SK-N-DZ (cell line): ENCODE measurements at places on chromosomes 4 and X.

DNA sequence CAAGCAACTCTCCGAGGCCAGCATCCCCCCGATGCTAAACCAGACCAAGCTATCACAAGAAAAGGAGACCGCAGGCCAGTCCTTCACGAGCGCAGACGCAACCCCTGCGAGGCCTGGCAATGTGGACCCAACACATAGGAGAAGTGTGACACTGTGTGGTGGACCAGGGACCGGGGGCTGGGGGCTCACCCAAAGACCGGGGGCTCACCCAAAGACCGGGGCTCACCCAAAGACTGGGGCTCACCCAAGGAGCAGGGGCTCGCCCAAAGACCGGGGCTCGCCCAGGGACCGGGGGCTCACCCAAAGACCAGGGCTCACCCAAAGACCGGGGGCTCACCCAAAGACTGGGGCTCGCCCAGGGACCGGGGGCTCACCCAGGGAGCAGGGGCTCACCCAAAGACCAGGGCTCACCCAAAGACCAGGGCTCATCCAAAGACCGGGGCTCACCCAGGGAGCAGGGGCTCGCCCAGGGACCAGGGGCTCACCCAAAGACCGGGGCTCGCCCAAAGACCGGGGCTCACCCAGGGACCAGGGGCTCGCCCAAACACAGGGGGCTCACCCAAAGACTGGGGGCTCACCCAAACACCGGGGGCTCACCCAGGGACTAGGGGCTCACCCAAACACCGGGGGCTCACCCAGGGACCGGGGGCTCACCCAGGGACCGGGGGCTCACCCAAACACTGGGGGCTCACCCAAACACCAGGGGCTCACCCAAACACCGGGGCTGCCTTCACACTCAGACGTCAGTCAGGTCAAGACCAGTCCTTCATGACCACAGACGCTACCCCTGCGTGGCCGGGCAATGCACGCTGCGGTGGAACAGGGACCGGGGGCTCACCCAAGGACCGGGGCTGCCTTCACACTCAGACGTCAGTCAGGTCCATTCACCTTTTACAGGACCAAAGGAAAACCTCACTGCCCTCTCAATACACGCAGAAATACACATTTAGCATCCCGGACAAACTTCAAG is 32.9 kb downstream of the PPP2R3B start:
- DNase-seq: no peak

DNA sequence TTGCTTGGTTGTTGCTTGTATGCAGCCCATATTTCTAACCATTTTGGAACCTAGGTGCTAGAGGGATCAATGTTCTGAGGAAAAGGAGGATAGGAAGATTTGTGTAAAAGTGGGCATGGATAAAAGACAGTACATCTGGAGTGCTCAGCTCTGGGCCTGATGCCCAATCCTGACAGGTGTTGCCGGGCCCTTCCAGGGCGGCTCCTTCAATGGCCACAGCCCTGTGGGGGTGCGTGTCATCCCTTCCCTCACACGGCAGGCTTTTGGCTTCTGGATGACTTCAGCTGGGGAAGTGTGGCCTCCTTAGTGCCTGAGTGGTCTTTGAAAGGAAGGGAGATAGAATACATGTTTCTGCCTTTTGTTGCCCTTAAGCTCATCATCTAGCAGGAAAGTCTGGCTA is 47.2 kb downstream of the NELFA start:
- DNase-seq: no peak

DNA sequence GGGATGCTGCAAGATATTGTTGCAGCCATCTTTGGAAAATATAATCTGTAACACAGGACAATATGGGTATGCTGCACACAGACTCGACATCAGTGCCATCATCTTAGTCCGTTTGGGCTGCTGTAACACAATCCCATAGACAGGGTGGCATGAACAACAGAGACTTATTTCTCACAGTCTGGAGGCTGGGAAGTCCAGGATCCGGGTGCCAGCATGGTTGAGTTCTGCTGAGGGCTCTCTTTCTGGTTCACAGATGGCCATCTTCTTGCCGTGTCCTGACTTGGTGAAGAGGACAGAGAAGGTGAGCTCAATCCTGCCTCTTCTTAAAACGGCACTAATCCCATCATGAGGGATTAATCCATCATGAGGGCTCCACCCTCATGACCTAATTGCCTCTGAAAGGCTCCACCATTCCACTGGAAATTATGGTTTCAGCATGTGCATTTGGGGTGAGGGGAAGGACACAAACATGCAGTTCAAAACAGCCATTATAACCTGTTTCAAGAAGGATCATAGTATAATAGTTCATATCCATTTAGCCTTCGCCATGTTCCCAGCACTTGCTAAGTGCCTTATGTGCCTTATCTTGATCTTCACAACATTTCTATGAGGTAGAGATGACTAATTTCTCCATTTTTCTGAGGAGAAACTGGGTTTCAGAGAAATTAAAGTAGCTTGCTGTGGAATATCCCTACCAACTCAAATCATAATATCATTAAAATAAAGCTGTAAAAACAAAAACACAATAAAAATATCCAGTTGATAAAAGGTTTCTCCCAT is 27.9 kb upstream of the SPP1 start:
- no peak for DNase-seq

DNA sequence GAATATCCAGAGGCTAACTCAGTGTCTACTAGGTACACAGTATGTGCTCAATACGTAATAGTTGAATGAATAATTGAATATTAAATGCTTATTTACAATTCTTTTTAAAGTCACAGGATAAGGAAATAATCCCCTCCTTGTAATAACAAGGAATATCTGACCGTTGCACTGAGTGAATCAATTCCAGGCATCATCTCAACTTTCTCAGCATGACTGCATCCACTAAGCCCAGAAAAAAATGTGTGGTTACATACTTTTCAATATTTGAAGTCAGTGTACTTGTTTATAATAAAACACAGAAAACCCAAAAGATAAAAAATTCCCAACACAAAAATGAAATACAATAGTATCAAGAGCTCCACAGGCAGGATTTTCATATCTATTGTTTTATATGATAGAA is 105.4 kb downstream of the TMEM144 start:
- DNase-seq: no peak

DNA sequence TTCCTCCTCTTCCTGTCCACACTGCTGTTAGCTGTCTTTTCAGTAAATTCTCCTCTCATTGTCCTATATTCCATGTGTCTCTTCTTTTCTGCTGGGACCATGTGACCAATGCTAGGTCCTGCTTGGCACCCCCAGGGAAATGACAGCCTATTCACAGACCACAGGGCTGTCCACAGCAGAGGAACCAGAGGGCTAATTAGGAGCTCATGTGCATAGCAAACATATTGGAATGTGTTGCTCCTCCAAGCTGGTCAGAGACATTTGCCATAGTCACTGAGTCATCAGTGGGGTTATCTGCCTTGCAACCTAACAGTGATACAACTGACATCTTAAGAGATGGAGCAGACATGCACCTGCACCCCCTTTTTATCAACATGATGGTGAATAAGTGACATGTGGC is 67.9 kb upstream of the PUDP start:
- no peak for DNase-seq

DNA sequence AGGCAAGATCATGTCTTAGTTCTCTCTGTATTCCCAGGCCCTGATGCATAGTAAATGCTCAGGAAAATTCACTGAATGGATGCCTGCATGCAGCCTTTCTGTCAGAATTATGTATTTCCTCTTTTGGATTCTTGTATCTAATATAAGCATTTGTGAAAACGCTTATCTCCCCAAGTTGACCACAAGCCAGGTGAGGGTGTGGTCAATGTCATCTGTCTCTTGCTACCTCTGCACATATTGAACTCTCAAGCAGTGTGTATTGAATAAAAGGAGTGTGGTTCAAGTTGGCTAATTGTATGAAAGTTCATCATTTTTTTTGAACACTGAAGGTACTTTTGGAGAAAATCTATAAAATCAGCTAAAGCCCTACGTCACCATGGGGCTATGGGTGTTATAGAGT is 84.3 kb downstream of the CNGA2 start:
- DNase-seq: no peak

DNA sequence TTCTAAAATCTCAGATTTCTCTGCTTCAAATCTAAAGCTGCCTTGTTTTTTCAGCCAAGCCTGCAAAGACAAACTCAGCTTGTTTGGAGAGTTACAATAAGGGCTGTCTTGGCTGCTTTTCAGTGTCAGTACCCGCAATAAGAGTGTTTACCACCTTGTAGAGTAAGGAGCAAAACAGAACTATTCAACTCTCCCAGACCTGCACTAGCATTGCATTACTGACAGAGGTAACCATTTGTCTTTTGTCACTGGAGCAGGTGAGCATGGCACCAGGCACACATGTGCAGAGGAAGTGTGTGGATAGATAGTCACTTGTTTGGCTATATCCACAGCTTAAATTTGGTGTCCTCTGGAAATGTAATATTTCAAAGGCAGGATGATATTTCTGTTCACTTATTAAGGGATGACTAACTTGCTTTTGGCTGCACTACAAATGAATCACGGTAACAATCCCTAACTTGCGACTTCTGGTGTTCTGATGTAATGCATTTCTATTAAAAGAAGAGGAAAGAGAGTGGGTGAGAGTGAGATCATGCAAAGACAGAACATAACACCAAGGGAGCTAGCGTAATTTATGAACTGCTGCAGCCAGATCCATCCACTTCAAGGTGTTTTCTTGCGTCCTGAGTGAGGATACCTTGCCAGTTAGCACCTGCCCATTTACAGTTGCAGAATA is 38.6 kb downstream of the PTCHD1 start:
- DNase-seq: no peak

DNA sequence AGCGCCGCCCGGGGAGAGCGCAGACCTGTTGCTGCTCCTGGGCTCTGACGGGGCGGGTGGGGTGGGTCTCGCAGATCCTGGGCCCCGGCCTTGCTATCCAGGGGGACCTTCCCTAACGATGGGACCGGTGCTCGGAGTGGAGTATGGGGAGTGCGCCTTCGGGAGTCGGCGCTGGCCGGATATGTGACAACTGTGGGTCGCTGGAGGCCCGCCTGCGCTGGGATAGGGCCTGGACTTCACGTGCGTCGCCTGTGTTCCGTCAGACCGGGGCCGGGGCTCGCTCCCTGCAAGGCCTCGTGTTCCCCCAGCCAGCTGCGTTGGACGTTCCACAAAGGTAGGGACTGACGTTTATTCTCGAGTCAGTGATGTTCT is 1.3 kb downstream of the TBL1X start:
- peak; percentile 37 for DNase-seq

- DNase-seq: no peak
Measured at GRCh38 chrX:68461576-68461975, 28.3 kb upstream of the OPHN1 start.

- DNase-seq: no peak
Measured at GRCh38 chr4:43846111-43846587, 602.5 kb downstream of the KCTD8 start.

GRCh38 chr4:83019794-83020494 is 9.3 kb upstream of the LIN54 start:
- DNase-seq: no peak

DNA sequence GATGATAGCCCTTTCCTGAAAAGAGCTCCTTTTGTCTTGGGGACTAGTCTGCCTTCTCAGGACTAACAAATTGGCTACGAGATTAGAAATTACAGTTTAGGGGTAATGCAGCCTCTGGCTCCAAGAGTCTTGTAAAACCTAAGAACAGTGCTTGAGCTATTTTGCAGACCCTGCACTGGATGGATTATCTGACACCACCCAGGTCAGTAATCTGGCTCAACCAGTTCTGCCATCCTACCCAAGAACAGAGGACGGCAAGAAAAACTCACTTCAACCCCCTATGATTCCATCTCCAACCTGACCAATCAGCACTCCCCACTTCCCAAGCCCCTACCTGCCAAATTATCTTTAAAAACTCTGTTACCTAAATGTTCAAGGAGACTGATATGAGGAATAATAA is 225.1 kb downstream of the FAM47A start:
- DNase-seq: no peak

DNA sequence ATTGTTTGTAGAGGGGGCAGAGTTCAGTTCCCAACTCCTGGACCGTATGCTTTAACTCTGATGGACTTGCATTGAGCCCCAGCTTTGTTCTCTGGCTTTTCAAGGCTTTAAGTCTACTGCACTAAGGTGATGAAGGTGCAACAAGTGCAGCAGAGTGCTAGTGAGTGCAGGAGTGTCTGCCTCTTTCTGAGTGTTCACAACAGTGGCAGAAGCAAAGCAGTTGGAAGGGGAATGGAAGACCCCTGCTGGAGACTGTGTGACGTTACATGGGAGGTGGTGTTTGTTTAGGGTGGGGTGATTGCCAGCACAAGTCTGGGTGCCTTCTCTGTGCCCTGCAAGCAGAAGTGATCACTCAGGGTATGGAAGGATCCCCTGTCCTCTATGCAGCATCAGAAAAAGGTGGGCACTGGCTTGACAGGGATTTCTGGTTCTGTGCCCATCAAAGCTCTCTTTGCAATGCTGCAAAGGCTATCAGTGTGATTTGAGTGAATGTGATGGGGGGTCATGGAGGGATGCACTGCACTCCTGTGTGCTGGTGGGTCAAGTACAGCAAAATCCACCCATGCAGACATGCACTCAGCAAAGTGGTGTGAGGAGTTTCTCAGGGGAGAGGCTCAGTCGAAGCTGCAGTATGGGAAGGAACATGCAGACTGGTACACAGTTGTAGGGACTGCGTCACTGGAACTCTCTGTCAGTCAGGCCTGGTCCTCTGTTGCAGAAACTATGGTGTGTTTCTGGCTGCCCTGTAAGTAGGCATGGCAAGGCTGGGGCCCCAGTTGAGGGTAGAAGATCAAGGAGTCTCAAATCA is 70.9 kb upstream of the UGT2B7 start:
- no peak for DNase-seq

DNA sequence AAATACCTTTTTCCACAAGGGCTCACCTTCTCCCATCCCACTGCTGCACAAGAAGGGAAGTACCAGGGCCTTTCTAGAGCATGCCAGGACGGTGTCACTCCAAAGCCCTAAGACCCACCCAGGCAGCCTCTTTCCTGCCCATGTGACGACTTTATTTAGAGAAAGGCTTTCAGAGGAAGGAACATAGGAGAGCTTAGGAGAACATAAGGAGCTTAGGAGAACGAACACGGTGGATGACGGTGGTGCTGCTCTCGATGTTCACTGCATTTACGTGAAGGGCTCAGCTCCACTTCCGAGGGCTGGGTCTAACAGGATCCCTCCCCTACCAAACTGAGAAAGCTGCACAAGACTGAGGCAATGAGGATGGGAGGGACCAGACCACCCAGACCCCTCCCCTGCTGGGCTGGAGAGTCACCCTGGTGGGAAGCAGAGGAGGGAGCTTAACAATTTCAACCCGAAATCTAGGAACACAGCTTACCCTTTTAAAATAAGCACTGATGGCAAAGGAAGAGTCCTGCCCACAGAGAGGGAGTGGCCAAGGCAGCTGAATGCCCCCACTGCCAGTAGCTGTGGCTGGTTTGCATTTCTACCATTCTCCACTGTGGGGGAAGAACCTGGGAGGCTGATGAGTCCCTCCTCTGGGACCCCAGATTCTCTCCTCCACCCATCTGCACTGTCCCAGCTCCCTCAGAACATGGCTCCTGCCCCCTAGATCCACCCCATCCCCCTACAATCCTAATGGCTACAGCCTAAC is 29.8 kb downstream of the ZFYVE28 start:
- no peak for DNase-seq

GRCh38 chr4:150256841-150257730 is 178.8 kb downstream of the DCLK2 start:
- no peak for DNase-seq

DNA sequence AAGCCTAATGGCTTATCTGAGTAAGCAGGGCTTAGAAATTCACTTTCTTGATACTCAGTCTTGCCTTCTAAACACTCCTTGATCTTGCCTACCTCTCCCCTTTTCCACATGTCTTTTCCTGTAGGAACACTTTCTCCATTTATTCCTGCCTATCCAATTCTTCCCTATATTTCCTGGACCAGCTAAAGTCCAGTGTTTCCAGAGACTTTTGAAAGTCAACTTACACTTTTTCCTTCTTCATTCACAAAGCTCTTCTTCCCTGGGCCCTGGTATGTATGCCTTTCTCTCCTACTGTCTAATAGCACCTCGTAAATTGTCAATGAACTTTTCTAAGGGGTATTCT is 20.6 kb downstream of the VSIG4 start:
- DNase-seq: no peak
